ENCODE measurements at places on chromosomes 5 and 9. TPM values are rescaled to one million over a fixed set of nuclear protein-coding genes. Genes with fewer than 3 reads are reported as not detected.

DNA sequence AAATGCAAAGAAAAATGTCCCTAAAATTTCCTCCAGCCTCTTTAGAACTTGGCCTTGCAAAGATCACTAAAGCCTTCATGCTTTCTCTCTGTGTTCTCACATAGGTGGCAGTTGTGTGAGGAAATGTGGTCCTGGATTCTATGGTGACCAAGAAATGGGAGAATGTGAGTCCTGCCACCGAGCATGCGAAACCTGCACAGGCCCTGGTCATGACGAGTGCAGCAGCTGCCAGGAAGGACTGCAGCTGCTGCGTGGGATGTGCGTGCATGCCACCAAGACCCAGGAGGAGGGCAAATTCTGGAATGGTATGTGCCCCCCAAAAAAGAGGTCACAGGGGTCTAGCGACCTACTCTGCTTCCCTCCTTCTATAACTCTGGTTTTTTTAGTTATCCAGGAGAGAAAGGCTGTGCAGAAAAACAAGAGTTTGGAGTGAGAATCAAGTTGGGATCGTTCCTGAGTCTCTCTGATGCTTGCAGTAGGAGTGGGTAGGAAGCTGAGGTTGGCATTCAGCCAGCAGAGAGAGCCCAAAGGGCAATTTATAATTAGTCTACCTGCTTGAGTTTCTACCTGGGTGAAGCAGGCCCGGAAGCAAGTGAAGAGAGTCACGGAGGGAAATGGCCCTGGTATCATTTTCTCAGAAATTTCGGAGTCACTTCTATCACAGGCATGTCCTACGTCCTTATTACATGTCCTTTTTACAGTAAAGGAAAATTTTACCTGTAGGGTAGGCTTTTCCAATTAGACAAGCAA is 97.5 kb downstream of the RFK start:
- DNase-seq: no peak

DNA sequence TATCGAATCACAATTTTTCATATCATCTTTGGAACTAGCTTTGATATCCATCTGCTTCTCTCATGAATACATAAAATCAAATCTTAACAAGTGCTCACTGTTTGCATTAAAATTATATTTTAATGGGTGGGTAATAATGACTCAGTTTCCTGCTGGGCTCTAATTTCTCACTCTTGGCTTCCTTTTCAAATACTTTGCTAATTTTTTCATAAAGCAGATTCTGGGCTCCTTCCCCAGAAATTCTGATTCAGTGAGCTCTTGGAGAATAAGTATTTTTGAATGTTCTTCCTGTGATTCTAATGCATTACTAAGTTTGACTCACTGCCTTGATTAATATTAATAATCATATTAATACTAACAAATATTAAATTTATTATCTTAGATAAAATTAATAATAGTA is 48.9 kb downstream of the YIPF5 start:
- no peak for DNase-seq

DNA sequence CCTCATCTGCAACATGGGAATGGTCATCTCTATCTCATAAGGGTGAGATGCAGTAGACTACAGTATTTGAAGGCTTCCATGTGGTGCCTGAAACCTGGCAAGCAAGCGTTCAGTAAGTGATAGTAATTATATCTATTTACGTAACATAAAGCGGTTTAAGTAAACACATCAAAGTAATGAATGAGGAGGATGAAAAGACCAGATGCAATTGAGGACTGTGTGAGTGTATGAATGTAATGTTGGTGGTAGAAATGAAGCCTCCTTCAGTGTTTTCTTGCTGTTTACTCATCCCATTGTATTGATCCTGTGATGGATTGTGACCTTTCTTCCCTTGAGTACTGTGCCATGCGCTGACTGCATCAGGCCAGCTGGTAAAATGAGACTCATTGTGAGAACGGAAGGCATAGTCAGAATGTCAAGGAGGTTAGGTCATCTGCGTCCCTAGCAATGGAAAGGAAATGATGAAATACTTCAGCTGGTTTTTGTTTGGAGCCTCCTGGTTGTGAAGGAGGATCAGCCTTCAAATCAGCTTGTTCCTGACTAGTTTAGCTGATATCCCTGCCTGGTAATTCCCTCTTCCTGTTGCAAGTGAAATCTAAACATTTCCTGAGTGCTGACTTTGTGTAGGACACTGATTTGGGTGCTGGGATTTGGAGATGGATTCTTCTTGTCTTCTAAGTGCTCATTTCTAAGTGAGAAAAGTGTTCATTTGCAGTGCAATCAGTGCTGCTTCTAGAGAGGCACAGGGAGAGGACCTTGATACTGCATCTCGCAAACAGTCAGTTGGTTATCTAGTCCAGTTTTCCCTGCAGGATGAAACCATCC is 35.6 kb downstream of the TNFSF8 start:
- DNase-seq: peak; percentile 40

DNA sequence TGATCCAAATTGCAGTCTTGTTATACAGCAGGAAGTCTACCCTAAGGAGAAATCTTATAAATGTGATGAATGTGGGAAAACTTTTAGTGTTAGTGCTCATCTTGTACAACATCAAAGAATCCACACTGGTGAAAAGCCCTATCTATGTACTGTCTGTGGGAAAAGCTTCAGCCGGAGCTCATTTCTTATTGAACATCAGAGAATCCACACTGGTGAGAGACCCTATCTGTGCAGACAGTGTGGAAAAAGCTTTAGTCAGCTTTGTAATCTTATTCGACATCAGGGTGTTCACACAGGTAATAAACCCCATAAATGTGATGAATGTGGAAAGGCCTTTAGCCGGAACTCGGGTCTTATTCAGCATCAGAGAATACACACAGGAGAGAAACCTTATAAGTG is 10.4 kb downstream of the ZNF189 start:
- no peak for DNase-seq

DNA sequence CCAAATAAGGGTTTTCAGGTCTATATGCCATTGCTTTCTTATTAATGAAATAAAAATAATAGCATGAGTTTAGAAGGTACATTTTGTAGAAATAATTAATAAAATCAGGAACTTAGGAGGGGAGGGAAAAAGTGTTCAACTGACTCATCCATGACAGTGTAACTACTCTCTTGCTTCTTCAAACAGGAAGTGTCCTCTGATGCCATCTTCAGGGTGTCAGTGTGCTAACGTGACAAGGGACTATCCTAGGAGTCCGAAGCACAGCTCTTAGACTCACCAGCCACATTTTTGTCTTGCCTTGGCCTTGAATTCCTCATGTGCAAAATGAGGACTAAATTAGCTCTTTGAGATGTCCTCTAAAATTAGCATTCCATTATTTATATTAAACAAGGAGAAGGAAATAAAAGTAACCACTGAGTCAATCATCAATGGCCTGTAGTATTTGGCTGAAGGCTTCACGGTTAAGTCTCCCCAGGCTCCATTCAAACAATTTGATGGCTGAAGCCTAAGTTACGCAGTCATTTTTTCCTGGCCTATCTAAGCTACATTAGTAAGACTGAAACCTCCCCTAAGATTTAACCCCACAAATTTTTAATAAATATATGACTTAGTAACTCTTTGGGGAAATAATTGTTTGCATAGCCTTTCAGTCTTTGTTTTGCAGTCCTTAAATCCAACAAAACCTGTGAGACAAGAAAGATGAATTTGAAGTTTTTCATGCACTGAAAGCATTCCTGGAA is 151.1 kb downstream of the ARL15 start:
- no peak for DNase-seq

DNA sequence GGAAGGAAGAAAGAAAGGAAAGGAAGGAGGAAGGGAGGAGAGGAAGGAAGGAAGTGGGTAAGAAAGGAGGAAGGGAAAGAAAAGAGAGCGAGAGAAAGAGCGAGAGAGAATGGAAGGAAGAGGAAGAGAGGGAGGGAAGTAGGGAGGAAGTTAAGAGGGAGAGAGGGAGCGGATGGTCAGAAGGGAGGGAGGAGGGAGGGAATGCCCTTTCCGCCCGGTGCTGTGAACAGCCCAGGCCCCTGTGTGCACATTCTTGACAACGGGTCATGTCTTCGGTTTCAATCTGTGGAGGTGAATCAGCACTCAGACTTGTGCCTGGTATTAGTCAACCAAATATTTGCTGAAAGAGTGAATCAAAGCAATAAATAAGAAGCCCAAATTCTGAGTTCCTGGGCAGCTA is 39.2 kb downstream of the PRUNE2 start:
- peak; percentile 1 for DNase-seq

- no peak for DNase-seq
Observed at GRCh38 chr5:108561416-108562204, 179.7 kb upstream of the FBXL17 start.

GRCh38 chr9:116083837-116084236 is 69.8 kb upstream of the PAPPA start:
- no peak for DNase-seq

DNA sequence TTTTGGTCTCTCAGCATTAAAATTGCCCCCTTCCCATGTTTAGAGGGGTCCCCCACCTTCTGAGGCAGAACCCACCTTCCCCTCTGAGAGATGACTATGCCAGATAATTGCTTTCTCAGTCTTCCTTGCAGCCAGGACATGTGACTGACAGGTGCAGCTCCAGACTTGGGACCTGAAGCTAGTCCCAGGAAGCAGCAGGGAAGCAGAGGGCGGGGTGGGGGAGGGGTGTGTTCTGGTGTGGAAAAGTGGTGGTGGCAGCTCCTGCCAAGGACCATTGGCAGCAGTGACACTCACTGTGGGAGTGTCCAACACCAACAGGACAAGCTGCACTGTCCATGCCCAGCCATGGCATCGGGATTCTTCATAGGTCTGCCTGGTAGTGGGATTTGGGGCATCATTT is 2.3 kb downstream of the EIF4E1B start:
- no peak for DNase-seq

DNA sequence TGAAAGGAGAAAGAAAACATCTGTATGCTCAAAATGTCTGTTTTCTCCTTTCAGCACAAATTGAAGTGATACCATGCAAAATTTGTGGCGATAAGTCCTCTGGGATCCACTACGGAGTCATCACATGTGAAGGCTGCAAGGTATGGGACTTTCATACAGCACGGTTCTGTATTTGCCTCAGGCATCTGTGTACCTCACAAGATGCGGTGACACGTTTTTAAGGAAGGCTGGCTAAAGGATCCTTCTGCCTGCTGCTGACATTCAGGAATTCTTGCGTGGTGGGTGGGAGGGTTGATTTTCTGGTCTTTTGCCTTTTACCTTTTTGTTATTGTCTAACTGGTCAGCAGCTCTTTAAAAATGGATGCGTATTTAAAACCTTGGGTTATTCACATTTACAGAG is 133.1 kb downstream of the RORB start:
- no peak for DNase-seq

GRCh38 chr5:159890141-159890540 is 26.1 kb upstream of the ADRA1B start:
- DNase-seq: no peak

DNA sequence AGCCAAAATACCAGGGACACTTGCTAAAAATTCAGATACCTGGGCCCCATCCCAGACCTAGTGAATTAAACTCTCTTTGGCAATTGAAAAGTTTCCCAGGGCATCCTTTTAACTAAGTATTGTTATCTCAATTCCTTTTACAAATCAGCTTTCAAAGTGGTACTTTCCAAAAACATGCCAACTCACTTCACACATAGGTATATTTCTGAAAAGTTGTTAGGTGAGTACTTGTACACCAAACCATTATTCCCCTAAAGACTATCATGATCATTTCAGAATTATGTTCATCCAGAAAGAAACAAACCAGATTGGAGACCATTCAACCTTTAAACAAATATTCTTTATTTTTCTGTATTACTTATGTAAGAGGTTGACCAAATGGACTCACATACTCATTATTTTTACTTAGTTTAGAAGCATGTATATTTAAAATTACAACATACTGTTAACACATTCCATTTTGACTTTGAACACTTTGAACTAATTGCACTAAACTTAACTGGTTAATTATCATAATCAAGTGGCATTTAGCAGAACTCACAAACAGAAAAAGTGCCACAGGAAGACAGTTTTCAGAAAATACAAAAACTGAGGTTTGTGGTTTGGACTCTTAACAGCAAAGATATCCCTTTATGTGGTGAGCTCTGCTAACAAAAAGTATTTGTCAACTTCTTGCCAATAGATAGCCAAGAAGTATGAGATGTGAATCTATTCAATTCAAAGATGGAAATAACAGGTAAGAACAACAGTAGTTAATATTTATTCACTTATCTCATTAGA is 40.7 kb downstream of the KIAA0825 start:
- DNase-seq: no peak

DNA sequence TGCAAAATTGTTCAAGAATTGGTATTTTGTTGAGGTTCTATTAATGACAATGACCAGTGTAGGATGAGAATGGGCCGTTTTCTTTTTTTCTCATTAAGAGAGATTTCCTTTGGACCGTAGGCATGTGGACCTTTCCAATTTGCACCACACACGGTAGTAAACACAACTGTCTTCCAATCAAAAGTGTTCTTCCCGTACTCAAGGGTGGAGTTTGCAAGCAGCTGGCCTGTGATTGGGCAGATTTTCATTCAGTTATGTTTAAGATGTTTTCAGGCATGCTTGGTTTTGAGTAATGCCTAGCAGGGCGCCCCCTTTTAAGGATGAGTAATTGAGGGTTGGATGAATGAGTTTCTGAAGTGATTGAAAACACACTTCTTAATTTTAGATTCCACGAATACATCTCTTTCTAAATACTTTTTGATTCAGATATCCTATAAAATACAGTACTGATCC is 2.5 kb downstream of the KDM3B start:
- peak; percentile 57 for DNase-seq

DNA sequence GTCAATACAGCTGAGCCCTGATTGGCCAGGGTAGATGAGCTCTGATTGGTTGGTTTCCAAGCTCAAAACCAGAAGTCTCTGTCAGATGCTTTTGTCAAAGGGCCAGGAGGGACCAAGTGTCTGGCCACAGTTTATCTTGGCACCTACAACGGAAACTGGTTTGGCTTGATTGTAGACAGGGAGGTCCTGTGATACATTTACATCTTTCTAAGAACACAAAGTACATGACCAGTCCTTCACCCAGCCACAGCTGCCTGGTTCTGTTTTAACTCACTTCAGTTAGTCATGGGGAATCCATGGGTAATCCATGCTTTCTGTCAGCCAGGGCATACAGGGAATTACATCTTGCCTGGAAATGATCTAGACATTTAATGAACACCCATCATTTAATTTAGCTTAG is 171.2 kb downstream of the SLC12A2 start:
- no peak for DNase-seq

GRCh38 chr5:3394891-3395599 is 200.6 kb upstream of the IRX1 start:
- DNase-seq: no peak

GRCh38 chr5:137200906-137201700 is 298.0 kb downstream of the SPOCK1 start:
- no peak for DNase-seq

- DNase-seq: no peak
Observed at GRCh38 chr5:111453747-111454146, 58.6 kb downstream of the STARD4 start.

Gene PPP3R2
- total RNA-seq: not detected

Gene PRRX2
- total RNA-seq: not detected

Gene LYRM7
- 12.6 TPM for total RNA-seq

Gene ZNF483
- not detected for total RNA-seq

Gene SH3GL2
- 1.5 TPM for total RNA-seq

Gene PLAA
- total RNA-seq: 28.1 TPM

All from Calu3 (cell line).